ENCODE measurements at places on chromosomes 3 and 15. TPM values are rescaled to one million over a fixed set of nuclear protein-coding genes. Genes with fewer than 3 reads are reported as not detected.

Gene HTR3E
- 0.03 TPM for polyA plus RNA-seq

Gene SLCO3A1
- polyA plus RNA-seq, result 5.1 TPM

Gene CILP
- 2.8 TPM for polyA plus RNA-seq

Gene NMB
- polyA plus RNA-seq, result 2.2 TPM

- no peaks in the 10 kb centered on the region for H3K4me1 ChIP-seq
- no peak overlapping the region for H3K4me3 ChIP-seq
- H3K36me3 ChIP-seq, result no peaks in the 10 kb centered on the region
- DNase-seq, result no peak
These were observed 253.7 kb downstream of the GAP43 start for GRCh38 chr3:115876876-115877614.

DNA sequence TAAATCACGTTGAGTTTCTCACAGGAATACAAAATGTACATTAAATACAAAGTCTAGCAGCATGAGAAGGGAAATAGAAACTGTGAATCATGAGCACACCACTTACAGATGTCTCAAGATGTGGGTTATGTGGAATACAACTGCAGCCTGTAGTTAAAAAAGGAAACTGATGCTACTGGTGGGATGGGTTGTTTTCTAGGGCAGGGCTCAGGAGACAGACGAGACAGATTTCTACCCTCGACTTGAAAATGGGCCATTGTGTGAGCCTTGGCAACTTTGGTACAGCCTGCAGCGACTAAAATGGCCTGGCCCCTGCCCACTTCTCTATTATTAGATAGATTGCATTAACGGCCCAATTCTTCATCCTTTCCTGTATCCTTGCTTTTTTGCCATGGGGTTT, 293.1 kb downstream of the SUCLG2 start:
- no peaks in the 10 kb centered on the region for H3K27me3 ChIP-seq
- H3K4me1 ChIP-seq, result no peaks in the 10 kb centered on the region
- no peak overlapping the region for H3K4me3 ChIP-seq
- H3K27ac ChIP-seq, result no peak overlapping the region
